ENCODE measurements at places on chromosomes 5 and 9. TPM values are rescaled to one million over a fixed set of nuclear protein-coding genes. Genes with fewer than 3 reads are reported as not detected.

SGTB gene
- total RNA-seq = 14.4 TPM

LRRC19 gene
- total RNA-seq = not detected

SUSD3 gene
- total RNA-seq = 3.1 TPM

BSPRY gene
- total RNA-seq = not detected

EQTN gene
- 0.23 TPM for total RNA-seq

CRAT gene
- total RNA-seq = 32.8 TPM

Measured in hair follicular keratinocyte (primary cell).